ENCODE measurements at places on chromosomes 7 and 10. TPM values are rescaled to one million over a fixed set of nuclear protein-coding genes. Genes with fewer than 3 reads are reported as not detected.

GRCh38 chr7:1963575-1963974, 269.2 kb downstream of the MAD1L1 start:
- no peak for DNase-seq

- DNase-seq = no peak
Observed at GRCh38 chr7:157544226-157544625, 207.4 kb downstream of the DNAJB6 start.

The HOXA10 gene
- total RNA-seq = not detected

The CDC14C gene
- total RNA-seq = not detected

- peak; percentile 39 for DNase-seq
Observed at GRCh38 chr10:6201516-6201975, 1.2 kb upstream of the PFKFB3 start.

GRCh38 chr7:111783854-111784253, 221.6 kb upstream of the IMMP2L start:
- DNase-seq = no peak

DNA sequence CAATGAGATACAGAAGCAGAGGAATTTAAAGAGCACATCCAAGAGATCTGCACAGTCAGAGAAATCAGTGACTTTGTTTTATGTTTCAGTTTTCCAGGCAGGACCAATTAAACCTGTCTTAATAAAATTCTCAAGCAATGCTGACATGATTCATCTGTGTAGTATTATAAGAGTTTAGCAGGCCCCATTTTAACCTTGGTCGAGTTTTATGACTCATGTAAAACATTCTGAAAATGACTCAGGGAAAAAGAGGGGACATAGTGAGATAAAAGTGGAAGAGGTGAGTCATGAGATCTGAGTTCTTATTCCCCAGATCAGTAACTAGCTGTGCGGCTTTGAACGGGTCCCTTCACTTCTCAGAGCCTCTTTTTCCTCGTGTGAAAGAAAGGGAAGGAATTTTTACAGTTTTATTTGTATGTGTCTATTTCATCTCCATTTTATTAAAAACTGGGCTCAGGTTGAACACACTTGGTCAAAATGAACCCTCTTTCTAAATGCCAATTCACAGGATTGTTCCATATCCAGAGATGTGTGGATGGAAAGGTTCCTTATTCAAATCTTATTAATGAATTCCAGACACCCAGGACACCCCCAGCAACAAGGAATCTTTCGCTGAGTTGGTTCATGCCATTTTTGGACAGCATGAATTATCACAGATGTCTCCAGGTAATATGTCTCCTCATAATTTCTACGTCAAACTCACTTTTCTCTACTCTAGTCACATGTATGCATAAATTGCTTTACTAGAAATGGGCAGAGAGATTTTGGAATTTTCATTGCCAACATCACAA, 143.2 kb downstream of the JAZF1 start:
- peak; percentile 56 for DNase-seq

The C10orf143 gene
- total RNA-seq = 0.84 TPM

DNA sequence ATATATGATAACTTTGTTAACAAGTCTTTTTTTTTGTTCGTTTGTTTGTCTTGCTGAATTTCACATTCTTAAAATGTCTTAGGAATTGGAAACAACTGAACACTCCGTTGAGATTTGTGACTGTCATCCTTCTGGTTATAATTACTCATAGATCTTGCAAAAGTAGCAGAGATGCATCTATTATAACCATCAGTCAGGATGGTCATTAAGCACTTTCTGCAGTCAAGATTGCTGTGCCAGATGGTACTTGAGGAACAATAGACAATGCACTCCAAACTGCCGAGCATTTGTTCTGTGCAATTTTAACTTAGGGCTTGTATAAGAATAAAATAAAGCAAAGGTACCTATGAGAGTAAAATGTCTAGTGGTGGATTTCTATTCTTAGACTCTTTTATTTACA, 710.1 kb upstream of the KCND2 start:
- no peak for DNase-seq

- no peak for DNase-seq
Observed at GRCh38 chr7:116932566-116932965, 20.7 kb upstream of the ST7 start.

GRCh38 chr10:113171662-113172061, 221.6 kb downstream of the TCF7L2 start:
- DNase-seq = no peak
